ENCODE measurements at places on chromosomes 3 and 15.

DNA sequence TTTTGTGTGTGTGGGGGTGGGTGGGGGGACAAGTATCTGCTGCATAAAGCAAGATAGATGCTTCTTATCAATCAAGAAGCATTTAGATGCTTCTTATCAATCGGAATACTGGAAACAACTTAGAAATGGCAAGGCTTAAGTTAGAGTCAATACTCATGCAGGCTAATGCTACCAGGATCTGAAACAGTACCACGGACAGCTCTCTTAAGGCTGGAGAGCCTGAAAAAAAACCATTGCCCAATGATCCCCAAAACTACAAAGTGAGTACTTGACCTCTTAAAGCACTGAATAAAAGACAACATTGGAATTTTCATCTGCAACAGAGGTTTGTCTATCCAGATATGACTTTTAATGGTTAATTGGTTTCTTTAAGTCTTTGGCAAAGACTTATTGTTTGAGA is 262.3 kb downstream of the GAP43 start:
- DNase-seq, result peak; percentile 12

DNA sequence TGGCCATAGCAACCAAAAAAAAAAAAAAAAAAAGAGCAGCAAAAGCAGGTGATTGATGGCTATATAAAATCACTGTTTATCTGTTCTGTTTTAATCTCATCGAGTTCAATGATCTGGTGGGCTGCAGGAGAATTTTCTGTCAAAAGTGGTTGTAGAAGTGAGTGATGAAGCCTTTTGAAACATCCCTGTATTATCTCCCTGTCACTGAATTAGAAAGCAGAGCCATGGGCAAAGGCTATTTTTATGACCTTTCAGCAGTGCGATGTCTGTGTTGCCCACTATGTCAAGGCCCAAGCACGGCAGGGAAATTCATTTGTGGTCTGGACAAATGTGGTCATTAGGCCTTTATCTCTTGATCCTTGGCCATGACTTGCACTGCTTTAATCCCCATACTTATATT is 59.9 kb downstream of the OTOL1 start:
- DNase-seq, result no peak

DNA sequence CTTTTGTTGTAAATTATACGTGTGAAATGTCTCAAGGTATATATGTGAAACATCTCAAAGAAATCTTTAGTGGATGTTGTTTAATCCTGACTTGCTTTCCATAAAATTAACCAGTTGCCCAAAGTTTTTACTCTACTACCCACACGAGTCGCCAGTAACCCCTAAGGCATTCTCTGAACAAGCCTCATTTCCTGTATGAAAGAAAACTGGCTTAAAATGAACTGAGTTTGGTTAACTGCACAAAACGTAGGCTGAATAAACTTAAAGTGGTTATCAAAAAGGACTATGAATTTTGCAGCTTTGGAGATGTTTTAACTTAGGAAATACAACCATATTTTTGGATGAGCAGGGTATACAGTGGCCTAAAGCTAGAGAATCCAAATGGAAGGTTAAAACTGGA is 2.7 kb upstream of the APPL1 start:
- no peak for DNase-seq

DNA sequence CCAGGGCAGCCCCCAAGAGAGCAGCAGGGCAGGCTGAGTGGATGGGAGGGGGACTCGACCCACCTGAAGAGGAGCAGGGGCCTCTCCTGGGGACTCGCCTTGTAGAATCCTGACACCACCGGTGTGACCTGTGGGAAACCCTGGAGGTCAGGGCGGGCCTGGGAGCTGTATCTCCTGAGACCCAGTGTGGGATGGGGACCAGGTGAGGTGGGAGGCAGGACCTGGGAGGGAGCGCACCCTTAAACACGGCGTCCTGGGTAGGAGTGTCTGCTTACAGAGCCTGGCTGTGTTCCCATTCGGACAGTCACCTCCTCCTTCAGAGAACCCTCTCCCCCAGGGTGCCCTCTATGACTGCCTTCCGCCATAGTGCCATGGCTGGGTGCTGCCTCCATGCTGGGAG is 27.1 kb downstream of the C15orf39 start:
- no peak for DNase-seq

GRCh38 chr3:31132132-31132769 is 237.8 kb upstream of the GADL1 start:
- DNase-seq, result peak; percentile 31

- DNase-seq, result no peak
Measured at GRCh38 chr3:100769693-100770092, 60.4 kb downstream of the TFG start.
